Activated T-cell treated with anti-CD3 and anti-CD28 coated beads, Interleukin-2, amount 50 U/mL, for 72 hours (primary cell): ENCODE measurements at places on chromosomes 2 and 18. TPM values are rescaled to one million over a fixed set of nuclear protein-coding genes. Genes with fewer than 3 reads are reported as not detected.

DNA sequence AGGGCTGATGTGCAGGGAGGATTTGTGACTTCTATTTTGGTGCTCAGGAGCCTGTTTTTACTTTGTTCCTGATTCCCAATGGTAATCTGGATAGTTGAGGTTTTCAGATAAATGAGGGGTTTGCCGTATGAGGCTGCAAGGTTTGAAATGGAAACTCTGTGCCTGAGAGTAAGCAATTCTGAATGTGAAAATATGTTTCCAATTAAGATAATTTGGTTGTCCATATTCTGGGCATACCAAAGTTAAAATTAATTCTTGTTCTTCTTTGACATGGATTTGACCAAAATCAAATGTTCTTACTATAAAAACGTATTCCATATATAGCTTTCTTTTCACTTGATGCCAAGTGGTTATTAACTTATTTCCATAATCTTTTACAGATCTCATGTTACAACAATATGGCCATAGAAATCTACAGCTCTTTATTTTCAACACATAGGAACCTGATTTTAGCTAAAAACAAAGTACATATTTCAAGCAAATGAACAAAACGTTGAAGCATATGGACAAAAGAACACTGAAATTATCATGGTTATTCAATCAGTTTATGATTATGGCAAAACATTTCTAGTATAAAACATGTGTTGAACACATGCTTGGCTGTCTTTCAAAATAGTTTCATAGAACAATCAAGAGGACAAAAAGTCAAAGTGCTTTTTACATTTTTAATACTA is 63.4 kb upstream of the ARHGAP28 start:
- DNase-seq: no peak
- H3K36me3 ChIP-seq: peaks cover 2% of the 10 kb centered on the region
- H3K4me3 ChIP-seq: no peak overlapping the region
- no peak overlapping the region for H3K27ac ChIP-seq
- H3K4me1 ChIP-seq: no peaks in the 10 kb centered on the region

DNA sequence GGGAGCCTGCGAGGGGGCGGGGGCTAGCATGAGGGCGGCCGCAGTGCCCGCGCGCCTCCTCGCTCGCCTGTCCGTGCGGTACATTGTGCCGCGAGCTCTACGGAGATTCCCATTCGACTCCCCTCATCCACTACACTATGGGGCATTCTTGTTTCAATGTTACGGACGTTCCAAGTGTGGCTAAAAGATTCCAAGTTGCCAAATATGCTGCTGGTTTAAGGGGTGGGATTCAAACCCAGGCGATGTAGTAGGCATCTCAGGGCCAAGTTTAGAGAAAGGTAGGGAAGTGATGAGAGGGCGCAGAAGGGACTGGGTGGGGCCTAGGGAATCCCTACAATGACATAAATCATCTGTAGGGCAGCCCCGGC is 10.0 kb upstream of the CRYBA2 start:
- H3K27ac ChIP-seq: no peak overlapping the region
- no peak for DNase-seq

DNA sequence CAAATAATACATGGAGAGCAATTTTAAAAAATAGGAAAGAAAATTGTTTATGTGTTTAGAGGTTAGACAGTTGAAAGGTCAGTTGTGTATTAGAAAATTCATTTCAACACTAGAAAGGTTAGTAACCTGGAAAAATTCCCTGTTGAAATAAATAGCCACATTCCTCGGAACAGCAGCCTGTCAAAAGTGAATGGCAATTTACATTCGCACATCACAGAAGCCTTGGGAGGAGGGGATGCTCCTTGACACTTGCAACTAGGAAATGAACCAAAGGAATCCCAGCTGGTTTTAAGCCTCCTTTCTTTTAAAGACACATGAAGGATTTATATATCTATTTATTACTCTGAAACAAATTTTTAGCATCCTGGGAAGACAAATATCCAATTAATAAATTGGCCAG is 653.5 kb upstream of the LRRTM4 start:
- H3K4me3 ChIP-seq: no peak overlapping the region
- H3K4me1 ChIP-seq: no peaks in the 10 kb centered on the region
- DNase-seq: no peak
- no peak overlapping the region for H3K27ac ChIP-seq
- H3K36me3 ChIP-seq: no peaks in the 10 kb centered on the region
- no peaks in the 10 kb centered on the region for H3K27me3 ChIP-seq

The KRTCAP3 gene
- total RNA-seq: 14.6 TPM

The AQP12B gene
- total RNA-seq: not detected

The SULT1C4 gene
- not detected for total RNA-seq

- DNase-seq: no peak
- H3K4me3 ChIP-seq: no peak overlapping the region
- H3K27me3 ChIP-seq: no peaks in the 10 kb centered on the region
- H3K4me1 ChIP-seq: no peaks in the 10 kb centered on the region
- H3K36me3 ChIP-seq: no peaks in the 10 kb centered on the region
Measured at GRCh38 chr2:24855726-24856125, 62.5 kb downstream of the CENPO start.
